ENCODE measurements at places on chromosomes 6 and 20.
A peak's percentile ranks its signal among the peaks of the same experiment; 100 is the strongest.

GRCh38 chr6:110017946-110018345 lies 39.8 kb downstream of the GPR6 start:
- no peak for DNase-seq

DNA sequence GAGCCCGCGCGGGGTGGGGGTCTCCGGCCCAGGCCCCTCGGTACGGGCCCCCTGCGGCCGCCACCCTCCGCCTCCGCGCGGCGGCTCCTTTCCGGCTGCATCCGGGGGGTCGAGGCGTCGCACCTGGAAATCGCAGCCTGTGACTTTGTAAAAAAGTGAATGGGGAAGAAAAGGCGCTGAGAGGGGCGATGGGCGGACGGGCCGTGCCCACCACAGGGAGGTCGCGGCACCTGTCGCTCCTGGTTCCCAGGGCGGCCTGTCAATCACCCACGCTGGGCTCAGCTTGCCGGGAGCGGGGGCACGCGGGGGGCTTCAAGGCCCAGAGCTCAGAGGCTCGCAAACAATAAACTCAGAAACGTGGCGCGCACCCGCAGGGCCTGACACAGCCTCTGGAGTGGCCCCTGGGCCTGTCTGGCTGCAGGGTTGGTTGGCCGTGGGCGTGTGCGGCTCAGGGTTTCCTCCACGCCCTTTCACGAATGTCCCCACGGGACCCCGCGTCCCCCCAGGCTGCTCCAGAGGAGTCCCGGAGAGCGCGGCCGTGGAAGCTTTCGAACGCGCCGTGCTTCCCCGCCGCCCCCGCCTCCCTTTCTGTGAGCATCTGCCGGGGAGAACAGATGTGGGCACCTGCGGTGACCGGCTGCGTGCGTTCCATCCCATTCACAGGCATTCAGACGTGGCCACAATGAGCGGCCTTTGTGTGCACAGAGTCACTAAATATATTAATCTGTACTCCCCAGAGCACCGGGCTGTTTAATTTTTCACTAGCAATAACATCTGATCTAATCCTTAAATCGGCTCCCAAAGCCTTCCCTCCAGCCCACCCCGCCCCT lies 6.1 kb upstream of the DLL1 start:
- no peak for DNase-seq

DNA sequence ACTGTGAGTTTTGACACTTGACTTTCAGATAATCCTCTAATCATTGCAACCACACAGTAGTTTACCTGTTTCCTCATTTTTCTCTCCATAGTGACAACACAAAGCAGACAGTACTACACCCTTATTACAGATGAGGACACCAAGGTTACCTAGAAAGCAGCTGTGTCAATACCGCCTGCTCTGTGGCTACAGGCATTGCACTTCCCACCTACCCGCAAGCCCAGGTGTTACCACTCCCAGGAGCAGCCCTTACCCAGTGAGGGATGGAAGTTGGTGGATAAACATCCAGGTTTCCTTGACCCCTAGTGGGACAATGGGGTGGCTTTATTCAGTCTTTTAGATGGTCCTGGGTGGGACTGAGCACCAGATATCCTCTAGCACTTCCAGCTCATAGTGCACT lies 503.6 kb downstream of the PTPRT start:
- no peak for DNase-seq

- DNase-seq = no peak
These were observed 23.7 kb downstream of the EPB41L2 start for GRCh38 chr6:131039345-131039680.

DNA sequence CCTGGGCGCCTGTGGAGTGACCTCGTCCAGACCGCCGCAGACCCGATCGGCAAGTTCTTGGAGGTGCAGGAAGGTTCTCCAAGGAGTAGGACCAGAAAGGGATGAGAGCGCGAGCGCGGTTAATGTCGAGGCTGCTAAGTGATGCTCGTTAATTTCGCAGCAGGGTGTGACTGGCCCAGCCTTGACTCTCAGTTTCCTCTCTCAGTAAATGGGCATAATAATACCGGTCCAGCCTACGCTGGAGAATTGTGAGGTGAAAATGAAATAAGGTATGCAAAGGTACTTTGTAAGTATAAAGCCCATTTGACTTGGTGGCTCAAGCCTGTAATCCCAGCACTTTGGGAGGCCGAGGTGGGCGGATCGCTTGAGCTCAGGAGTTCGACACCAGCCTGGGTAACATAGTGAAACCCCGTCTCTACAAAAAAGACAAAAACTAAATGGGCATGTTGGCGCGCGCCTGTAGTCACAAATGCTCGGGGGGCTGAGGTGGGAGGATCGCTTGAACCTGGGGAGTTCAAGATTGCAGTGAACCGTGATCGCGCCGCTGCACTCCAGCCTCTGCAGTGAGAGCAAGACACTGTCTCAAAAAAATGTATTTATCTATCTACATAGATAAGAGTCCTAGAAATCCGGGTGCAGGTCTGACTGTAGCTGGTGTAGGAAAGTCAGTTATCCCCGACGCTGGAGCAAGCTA lies 634 bp upstream of the BTBD9 start:
- no peak for DNase-seq

DNA sequence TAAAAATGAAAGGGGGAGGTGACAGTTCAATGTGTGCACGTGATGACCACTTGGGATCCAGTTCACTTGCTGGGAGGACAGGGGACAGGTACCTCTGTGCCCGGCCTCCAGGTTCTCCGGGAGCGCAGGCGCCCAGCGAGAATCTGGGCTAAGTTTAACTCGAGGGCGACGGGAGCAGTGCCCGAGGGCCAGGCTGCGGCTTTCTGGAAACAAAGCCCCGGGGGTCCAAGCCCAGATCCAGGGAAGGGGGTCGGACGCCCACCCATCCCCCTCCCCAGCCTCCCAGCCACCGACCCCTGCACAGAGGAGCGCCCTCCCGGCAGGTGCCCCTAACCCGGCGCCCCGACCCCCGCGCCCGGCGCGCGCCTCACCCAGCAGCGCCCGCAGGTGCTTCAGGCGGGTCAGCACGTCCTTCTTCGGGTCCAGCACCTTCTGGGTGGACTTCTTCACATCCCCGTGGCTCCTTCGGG lies 405 bp downstream of the RALGAPA2 start:
- peak; percentile 27 for DNase-seq

DNA sequence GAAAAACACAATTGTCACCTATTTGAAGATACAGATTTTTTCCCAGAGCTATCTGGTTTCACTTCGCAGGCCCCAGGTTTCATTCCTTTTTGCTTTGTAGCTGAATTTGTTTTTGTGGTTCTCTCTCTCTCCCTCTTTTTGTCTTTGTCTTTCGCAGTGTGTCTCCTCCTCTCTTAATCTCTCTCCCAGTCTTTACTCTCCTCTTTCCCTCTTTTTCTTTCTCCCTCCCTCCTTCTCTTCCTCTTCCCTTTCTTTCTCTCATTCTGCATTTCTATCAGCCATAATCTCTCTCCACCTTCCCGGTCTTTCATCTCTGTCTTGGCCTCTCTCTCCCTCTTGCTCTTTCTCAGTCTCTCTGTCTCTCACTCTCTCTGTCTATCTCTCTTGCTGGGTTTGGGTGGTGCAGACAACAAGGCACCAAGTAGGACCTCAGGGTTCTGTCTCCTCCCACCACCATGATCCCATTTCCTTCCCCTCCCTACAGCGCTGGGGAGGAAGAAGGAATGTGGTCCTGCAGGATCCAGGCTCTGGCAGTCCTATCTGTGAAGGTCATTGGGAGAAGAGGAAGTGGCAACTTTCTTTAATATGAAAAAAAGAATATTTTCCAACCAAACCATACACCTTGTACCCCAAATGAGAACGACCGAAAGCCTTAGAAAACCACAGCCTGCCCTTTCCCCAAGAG lies 63.2 kb downstream of the BANF2 start:
- DNase-seq = no peak

DNA sequence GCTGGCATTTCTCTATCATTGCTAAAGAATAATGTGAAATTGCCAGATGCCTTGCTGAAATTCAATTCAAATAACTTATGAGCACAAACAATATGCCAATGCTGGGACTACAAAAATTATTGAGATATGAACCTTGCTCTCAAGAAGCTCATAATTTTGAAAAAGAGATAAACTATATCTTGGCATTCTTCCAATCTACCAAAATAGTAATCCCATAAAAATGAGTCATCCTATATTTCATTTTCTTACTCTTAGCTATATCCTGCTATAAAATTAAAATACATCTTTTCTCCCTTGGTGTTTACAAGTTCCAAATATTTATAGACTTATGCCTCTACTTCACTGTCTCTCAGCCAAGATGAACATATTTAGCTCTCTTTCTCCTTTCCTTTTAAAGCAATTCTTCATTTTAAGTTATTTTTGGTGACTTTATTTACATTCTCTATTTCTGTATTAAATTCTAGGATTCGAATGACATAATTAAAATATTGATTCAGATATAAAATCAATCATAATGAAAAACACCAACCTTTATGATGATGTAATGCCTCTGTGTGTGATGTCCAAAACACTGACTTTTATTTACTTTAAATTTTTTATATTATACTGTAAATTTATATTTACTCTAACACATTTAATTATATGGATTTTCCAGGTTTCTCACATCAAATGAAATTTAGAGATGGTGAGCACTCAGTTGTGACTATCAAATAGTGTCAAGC lies 152.6 kb downstream of the CDK19 start:
- no peak for DNase-seq

GRCh38 chr6:28390688-28391087 lies 8.9 kb downstream of the ZSCAN12 start:
- no peak for DNase-seq

DNA sequence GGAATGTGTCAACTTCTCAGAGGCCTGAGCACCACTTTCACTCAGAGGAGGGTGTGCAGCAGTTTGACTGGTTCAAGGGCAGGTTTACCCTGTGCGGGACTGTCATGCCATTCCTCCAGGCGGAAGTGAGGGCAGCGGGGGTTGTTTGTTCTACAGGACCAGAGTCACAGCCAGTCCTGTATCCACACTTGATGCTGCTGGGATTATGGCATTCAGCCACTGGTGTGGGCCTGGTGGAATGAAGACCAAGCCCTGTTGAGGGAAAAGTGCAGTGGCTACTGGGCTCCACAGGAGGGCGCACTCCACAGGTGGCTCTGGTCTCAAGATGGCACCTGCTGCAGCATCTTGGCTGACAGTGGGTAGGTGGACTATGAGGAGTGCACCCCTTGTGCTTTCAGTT lies 14.8 kb downstream of the SEMG2 start:
- no peak for DNase-seq

GRCh38 chr6:152983637-152984512 lies 1.0 kb upstream of the FBXO5 start:
- peak; percentile 97 for DNase-seq

- no peak for DNase-seq
These were observed 8.6 kb downstream of the LPIN3 start for GRCh38 chr20:41349266-41349665.

DNA sequence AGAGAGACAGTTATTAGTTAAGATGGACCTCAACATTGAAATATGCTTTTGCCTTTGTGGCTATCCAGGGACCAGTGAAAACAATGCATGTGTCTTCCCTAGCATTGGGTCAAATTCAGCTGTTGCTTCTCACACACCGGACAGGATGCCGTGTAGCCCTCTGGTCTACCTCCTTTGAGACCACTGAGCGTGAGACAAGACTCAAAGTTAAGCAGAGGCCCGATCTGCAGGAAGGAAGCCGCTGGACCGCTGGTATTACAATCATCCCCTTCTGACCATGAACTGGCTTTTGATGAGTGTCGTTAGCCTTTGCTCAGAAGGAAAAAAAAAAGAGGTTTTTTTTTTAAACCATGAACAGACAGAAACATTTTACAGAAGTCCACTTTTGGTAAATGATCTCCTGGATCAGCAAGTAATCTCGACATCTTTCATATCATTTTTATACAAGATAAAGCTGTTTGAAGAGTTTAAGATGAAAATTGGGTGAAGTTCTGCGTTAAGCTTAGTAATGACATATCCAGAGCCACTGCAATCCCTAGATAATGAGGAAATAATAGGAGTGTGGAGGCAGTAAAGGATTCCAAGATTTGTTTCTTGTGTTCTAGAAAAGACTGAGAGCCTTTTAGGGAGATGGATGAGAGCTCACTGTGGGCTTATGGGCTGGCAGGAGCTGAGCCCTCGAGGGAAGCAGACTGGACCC lies 622.8 kb downstream of the QKI start:
- DNase-seq = no peak

DNA sequence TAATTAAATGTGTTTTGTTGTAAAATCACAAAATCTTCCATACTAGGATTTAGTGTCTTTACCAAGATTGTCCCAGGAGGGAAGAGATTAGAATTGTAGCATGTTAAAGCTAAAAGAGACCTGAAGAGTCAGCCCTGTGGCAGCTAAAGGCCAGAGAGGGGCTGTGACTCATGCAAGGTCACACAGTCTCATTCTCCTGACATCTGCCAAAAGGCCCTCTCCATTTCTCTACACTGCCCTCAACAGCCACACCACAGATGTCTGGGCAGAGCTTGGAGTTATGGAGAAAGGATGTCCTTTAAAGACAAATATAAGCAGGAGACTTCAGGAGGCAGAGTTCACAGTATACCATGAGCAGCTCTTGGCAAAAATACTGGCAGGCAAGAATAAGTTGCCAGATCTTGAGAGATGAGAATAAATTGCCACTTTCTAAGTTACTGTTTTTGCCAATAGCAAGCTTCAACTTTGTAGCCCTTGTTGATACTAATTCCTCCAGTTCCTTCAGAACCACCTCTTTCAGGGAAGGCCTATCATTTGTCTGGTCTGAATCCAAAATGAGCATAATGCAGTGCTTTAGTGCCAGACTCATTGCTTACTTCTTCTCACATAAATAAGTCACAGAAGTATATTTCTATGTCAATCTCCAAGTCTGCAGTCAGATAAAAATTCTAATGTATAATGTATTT lies 41.7 kb downstream of the AKIRIN2 start:
- DNase-seq = no peak

DNA sequence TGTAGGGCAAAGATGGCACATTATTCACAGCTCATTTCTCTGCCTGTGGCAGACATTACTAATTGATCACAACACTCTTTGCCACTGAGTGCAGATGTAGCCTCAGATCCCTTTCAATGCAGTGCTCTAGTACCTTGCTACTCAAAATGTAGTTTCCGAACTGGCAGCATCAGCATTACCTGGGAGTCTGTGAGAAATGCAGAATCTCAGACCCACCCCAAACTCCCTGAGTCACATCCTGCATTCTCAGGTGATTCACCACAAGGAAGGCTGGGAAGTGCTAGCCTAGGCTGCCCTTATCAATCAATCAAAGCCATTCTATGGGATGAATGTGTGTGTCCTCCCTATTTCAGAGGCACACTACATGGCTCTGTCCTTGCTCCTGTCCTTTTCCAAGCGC lies 58.5 kb downstream of the PCNA start:
- DNase-seq = no peak

- no peak for DNase-seq
These were observed 93.6 kb downstream of the FOXC1 start for GRCh38 chr6:1703091-1703855.

- no peak for DNase-seq
These were observed 122.4 kb downstream of the IPCEF1 start for GRCh38 chr6:154234019-154234772.

- no peak for DNase-seq
These were observed 45.9 kb upstream of the ZNFX1 start for GRCh38 chr20:49323622-49324238.

GRCh38 chr6:107020239-107020638 lies 7.8 kb upstream of the MTRES1 start:
- no peak for DNase-seq

Data from NCI-H1105 (cell line).